ENCODE measurements at places on chromosomes 5 and 9.

DNA sequence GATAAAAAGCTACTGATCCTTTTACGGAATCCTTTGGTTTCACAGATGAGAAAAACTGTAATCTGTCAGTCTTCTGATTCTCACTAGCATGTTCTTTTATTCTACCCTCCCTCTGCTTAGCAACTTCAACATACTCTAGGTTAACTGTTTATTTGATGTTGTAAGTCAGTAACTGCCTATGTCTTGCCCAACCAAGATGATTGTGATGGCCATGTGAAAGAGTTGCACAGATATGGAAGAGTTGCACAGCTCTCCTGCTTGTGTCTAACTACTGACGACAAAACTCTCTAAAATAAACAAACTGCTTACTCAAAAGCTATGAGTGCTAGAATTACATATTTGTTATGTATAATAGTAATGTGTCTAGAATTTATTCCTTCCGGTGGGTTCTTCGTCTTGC, 227.3 kb upstream of the DAB2 start:
- no peak for DNase-seq

DNA sequence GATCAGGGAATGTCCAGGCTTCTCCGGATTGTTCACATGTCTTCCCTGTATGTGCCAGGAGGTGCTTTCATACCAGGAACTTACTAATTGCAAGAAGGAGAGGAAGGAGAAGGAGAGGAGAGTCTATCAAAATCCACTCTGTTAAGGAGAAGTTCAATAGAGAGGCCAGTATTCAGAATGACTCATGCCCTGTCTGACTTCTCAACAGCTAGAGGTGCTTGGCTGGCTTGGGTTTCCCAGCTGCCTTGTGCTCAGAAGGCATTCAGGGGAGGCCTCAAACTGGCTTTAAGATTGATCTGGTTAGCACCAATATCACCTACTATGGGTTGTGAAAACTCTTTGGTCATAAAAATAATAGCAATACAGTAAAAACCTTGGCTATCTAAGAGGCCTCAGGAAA, 167.9 kb upstream of the GLRA1 start:
- DNase-seq: no peak

- no peak for DNase-seq
These were observed 238.7 kb downstream of the EFNA5 start for GRCh38 chr5:107431998-107432397.

GRCh38 chr5:14678773-14679334, 14.3 kb downstream of the OTULIN start:
- DNase-seq: no peak

DNA sequence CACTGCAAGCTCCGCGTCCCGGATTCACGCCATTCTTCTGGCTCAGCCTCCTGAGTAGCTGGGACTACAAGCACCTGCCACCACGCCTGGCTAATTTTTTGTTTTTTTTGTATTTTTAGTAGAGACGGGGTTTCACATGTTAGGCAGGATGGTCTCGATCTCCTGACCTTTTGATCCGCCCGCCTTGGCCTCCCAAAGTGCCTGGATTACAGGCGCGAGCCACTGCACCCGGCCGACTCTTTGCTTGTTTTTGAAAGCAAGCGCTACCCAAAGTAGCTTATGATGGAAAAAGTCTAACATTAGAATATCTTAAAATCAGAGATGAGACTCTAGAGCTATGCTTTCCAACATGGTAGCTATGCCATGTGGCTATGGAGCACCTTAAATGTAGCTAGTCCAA, 585.5 kb upstream of the ITGA1 start:
- no peak for DNase-seq

DNA sequence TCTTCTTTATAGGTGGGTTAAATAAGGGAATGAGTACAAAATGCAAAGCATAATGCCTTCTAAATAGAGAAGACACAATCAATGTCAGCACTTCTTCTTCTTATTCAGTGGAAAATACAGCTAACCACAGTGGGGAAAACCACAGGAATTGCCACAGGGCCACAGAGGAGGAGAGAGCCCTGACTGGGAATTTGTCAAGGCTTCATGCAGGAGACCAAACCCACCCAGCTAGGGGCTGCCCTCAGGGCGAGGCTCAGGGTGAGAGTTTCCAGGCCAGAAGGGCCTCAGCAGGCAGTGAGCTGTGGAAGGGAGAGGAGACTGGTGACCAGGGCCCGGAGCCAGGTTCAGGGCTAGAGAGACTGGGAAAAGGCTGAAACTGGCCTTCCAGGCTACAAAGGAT, 279.1 kb downstream of the MSX2 start:
- DNase-seq: no peak

GRCh38 chr9:134518004-134518606, 123.5 kb upstream of the COL5A1 start:
- peak; percentile 70 for DNase-seq

- no peak for DNase-seq
These were observed 12.9 kb downstream of the FAM169A start for GRCh38 chr5:74853256-74853655.

DNA sequence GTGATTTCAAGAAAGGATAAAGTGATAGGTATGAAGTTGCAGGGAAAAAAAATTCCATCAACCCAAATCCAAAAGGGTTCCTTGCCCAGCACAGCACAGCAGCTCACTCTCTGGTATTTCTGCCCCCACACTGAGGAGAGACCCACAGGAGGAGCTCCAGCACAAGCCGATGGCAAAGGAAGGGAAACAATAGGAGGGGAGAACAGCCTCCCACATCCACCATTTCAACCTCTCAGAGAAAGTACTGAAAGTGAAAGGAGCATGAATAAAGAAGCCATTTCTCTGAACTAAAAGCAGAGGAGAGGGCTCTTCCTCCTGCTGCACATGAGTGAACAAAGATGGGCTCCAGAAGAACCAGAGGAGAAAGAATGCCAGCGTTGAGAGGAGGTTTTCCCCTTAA, 54.9 kb upstream of the ZSWIM6 start:
- no peak for DNase-seq

DNA sequence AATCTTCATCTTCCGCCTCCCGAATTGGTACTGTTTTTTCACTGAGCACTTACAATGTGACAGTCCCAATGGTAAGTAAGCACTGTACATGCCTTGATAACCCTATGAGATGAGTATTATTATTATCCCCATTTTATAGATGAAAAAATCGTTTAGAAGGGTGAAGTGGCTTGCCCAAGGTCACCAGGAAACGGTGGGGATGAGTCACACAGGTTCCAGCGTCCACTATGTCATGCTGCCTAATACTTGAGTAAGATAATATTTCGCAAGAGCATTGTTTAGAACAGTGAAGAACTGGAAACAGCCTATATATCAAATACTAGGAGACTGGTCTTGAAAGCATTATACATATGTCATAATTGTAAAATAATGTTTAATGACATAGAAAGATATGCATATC, 12.9 kb downstream of the HAND1 start:
- no peak for DNase-seq

GRCh38 chr5:123807177-123807945, 295.4 kb downstream of the CSNK1G3 start:
- DNase-seq: no peak

GRCh38 chr5:140382866-140383265, 18.8 kb upstream of the ANKHD1 start:
- no peak for DNase-seq

DNA sequence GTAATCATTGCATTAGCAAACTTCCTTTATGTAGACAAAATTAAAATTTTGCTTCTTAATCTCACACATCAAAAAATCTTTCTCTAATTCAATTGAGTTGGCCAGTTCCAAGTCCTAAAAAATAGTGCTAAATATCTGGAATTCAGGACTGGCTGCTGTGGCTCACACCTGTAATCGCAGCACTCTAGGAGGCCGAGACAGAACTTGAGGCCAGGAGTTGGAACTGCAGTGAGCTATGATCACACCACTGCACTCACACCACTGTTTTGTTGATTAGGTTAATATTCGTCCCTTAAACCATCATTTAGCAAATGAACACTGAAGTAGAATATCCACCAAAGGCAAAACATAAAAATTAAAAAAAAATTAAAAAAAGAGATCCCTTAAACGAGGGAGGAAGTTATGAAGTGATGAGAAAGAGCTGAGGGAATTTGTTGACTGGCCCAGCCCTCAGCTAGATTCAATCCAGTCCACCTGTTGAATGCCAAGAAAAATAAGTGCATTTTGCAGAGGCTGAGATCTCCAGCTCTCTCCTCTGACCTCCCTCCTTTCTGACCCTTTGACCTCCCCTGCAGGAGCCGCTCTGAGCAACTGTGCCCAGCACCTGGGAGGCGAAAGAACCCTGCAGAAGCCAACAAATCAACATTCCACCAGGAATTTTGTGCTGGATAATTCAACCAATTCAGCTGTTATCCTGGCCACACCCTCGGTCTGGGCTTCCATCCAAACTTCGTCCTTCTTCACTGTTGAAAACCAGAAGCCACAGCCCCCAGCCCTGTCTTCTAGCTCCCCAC, 96.8 kb downstream of the OR2K2 start:
- peak; percentile 88 for DNase-seq

GRCh38 chr5:516338-516925, 7.8 kb downstream of the SLC9A3 start:
- no peak for DNase-seq

GRCh38 chr9:14780251-14780650, 57.7 kb upstream of the CER1 start:
- DNase-seq: peak; percentile 69

DNA sequence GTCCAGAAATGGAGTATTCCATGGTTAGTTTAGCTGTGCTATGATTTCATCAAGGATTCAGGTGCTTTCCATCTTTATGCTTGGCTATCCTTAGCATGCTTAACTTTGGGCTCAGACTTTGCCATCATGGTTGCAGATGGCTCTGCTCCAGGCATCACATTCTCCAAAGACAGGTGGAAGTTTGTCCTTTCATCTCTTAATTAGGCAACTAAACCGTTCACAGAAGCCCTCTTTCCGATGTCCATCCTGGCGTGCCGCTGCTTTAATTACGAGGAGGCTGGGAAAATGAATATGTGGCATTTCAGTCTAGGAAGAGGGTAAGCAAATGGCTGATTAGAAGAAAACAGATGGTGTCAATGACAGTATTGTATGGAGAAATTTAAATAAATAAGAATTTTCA, 24.5 kb upstream of the APC start:
- DNase-seq: no peak

DNA sequence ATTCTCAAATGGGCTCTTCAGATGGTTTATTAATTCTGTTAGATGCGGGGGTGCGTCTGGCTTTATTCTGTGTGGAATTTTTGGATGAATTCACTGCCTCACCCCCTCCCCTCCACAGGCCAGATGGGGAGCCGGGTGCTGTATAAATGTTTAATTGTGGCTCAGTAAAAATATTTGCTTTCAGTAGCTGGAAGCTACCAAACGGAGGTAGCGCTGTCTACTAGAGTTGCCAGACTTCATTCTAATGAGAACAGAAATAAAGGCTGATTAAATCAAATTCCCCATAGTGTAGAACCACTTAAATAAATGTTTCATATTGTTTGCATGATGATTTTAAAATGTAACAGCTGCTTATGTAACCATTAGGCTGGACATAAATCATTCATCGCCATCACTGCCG, 34.5 kb upstream of the KCNMB1 start:
- DNase-seq: no peak

DNA sequence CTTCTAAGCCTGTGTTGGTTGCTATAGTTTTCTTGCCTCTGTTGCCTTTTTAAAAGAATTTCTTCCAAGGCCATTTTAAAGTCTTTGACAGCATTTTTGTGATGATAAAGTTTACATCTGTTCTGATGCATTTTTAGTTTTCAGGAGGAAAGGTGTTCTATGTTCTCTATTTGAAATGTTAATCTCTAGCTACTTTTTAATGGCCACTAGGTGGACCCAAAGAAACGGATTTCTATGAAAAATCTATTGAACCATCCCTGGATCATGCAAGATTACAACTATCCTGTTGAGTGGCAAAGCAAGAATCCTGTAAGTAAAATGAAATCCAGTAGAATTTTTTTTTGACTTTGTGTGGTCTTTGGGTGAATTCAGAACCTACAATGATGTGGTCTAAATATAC, 60.2 kb downstream of the MELK start:
- DNase-seq: no peak

DNA sequence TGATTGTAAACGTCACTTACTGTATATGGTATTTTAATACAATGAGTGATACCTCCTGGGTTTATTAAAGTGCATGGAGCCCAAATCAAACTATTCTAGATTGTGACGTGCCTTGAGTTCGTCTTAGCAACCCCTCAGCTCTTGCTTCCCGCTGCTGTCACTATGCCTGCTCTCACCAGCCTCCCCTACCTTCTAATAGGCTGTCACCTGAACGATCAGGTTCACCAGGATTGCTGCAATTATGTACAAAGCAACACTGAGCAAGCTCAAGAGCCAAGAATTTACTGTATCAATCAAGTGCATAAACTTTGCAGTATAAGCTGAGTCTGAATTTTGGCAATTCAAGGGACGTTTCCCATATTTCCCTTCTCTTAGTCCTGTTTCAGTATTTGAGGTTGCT, 3.0 kb downstream of the LECT2 start:
- DNase-seq: no peak

- DNase-seq: no peak
These were observed 393.3 kb downstream of the PLK2 start for GRCh38 chr5:58066557-58066956.

DNA sequence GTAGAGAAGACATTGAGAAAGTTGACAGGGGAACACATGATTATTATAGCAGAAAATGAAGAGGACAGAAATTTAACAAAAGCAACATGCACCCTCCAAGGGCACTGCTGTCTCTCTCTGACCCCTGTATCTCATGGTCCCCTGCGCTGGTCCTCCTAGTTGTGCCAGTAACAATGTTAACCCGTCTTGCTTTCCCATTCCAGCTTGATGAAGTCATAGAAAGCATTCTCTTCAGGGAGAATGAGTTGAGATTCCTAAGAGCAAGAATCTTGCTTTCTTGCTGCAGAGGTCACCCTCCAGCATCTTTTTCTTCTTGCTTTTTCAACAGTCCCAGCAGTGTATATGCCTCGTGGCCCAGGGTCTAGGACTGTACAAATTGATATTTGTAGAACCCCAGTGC, 279.6 kb upstream of the ADAMTSL1 start:
- DNase-seq: no peak

GRCh38 chr5:89232139-89232603, 349.2 kb upstream of the MEF2C start:
- no peak for DNase-seq

- DNase-seq: no peak
These were observed 417.2 kb upstream of the C9orf72 start for GRCh38 chr9:27990524-27990923.

DNA sequence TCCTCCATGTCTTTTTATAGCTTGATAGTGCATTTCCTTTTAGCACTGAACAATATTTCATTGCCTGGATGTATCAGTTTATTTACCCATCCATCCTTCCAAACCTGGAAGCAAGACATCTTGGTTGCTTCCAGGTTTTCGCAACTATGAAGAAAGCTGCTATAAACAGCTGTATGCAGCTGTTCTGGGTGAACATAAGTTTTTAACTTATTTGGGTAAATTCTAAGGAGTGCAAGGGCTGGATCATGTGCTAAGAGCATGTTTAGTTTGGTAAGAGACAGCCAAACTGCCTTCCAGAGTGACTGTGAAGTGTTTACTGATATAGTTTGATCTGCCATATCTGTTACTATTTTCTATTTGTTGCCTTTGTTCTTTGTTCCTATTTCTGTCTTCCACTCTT, 58.5 kb downstream of the CSF2 start:
- DNase-seq: no peak

- no peak for DNase-seq
These were observed 248.9 kb downstream of the PIK3R1 start for GRCh38 chr5:68464424-68464823.

- DNase-seq: no peak
These were observed 22.7 kb downstream of the TERT start for GRCh38 chr5:1272201-1272600.

- DNase-seq: no peak
These were observed 75.1 kb upstream of the SMIM23 start for GRCh38 chr5:171710451-171711024.

Data from right hindlimb (tissue), 1 donor.